ENCODE measurements at places on chromosomes 6 and 20.

DNA sequence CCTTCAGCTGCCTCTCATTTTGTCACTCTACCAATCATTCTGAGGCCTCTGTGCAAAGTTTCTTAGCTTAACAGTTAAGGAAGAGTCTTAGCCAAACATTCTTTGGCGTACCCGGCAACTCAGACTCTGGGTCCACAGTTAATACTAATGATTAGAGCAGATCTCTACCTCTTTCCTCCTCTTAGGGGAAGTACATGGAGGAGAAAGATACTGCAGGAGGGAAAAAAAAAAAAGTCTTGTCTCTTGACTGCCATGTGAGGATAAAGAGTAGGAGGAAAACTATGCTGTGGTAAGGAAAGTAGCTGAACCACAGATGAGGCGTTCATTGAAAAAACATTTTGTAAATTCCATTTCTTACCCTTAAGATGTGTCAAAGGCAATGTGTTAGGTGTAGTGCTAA lies 44.0 kb upstream of the MARCKS start:
- DNase-seq: peak; percentile 87

GRCh38 chr6:37137201-37138090 lies 32.5 kb upstream of the PIM1 start:
- peak; percentile 99 for DNase-seq

DNA sequence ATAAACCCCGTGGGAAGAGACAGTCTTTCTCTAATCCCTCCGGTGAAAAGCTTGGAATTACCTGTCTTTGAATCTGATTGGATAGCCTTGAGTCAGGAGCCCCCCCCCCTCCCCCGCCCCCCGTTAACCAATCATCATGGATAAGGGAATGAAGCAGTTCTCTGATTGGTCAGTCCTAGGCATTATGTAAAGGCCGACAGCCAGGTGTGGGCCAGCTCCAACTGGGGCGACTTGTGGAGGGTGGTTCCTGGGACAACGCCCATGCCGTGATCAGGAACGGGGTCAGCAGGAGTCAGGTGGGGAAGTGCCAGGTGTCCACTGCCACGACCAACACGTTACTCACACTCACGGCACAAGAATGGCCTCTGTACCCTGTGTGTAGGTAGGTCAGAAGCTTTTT lies 406.8 kb upstream of the SULF2 start:
- DNase-seq: no peak

DNA sequence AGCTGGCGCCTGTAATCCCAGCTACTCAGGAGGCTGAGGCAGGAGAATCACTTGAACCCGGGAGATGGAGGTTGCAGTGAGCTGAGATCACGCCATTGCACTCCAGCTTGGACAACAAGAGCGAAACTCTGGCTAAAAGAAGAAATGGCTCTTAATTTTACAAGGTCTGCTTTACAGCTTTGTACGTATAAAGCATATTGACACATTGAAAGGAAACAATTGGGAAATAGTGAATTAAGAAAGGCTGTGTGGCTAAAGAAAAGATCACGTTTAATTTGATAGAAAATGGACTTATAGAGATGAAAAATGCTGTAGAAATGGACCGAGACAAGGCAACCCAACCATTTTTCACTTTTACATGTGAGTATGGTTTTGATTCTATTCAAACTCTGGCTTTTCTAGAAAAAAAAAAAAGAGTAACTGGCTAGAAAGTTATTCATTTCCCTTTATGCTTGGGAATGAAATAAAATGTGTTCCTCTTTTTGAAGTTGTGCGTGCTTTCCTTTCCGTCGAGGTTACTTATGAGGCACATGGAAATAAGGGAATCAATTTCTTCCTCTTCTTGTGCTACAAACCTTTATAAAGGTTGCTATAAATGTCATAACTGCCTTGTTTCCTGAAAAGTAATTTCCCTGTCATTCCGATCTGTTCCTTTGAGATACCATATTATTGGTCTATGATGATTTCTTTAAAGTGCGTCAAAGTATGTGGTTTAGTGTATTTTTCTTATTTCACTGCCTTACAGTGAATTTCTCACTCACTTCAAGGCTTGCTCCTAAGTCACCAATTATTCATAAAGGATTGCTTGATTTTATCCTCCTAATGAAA lies 29.4 kb downstream of the PFDN4 start:
- DNase-seq: no peak

DNA sequence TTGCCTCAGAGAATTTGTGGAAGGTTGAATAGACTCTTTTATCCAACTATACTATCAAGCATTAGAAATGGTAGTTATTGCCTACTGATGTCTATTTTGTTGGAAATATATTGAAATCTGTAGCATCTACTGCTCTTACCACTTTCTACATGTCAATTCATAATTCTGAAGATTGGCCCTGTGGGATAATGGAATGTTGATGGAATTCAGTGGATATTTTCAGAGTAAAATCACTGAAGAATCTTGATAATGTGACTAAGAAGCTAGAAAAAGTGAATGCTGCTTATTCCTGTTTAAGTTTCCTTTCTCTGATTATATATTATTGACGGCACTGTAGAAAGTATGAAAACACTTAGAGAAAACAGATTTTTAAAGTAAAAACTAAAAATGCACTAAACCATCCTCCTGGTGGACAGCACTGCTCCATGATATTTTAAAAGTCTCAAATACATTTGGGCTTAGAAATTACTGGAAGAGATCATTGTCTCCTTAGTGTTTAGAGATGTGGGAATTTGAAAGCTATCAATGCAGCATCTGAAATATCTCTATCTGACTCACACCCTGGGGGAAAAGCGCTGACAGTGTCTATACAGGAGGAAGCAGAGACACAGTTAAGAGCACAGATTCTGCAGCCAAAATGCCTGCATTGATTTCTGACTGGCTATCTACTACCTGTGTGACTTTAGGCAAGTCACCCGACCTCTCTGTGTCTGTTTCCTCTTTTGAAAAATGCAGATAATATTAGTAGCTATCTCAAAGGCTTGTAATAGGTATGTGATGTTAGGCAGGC lies 37.9 kb upstream of the RCAN2 start:
- no peak for DNase-seq

Data from astrocyte of the spinal cord (primary cell).